ENCODE measurements at places on chromosomes 2 and 18.

DNA sequence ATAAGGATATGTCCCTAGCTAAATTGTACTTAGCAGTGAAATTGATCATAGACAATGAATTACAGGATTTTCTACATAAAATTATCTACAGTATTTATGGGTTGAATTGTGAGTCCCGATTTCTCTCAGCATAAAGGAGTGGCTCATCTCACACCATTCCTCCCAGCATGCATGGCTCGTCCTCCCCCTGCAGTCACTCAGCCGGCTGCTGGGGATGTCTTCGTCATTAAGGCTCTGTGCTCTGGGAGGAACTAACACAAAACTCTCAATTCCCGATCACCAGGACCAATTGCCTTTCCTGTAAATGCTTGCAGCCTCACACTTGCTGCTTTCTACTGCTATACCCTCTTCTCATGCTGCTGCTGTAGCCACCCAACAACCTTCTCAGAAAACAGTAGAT is 75.9 kb downstream of the TXNL1 start:
- no peak for DNase-seq

DNA sequence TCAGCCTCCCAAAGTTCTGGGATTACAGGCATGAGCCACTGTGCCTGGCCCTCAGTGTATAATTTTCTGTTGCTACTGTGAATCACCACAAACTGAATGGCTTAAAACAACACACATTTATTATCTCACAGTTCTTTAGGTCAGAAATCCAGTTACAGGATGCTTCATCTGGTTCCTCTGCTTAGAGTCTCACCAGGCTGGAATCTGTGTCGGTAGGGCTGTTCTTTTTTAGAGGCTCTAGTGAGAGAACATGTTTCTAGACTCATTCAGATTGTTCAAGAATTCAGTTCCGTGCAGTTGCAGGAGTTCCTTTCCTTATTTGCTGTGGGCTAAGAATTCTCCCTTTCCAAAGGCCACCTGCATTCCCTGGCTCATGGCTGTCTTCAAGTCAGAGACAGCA is 22.2 kb downstream of the CCDC121 start:
- no peak for DNase-seq

GRCh38 chr2:176558574-176559140 is 289.4 kb downstream of the MTX2 start:
- DNase-seq, result no peak

DNA sequence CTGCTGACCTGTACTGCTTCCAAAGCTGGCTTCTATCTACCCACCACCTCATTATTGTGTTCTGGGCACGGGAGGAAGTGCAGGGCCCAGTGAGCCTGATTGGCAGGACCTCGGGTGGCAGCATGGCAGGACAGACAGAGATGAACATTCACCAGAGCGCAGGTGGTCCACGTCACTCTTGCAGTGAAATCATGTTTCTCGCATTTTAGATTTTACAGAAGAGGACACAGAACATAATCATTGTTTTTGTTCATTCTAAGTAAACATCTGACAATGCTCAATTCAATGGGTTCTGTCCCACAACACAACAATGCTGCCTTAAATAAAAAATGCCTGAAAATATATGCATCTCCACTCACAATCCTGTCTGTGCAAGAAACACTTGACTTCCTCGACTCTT is 11.5 kb upstream of the BIN1 start:
- no peak for DNase-seq

DNA sequence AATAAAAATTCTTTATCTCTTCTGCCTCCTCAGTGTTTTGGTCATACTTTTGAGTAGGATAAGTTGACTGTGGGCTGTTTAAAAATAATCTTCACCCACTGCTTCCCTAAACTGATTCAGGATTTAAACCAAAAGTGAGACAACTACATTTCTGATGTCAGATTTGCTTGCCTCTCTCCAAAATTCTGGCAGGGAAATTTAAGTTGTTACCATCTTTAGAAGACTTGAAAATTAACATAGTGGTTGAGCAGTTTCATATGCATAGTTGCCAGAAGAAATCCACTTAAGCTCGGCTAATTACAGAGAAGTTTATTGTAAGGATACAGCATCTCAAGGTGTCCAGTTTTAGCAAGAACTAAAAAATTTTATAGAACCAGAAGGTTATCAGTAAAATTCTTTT is 57.0 kb downstream of the MAIP1 start:
- no peak for DNase-seq

DNA sequence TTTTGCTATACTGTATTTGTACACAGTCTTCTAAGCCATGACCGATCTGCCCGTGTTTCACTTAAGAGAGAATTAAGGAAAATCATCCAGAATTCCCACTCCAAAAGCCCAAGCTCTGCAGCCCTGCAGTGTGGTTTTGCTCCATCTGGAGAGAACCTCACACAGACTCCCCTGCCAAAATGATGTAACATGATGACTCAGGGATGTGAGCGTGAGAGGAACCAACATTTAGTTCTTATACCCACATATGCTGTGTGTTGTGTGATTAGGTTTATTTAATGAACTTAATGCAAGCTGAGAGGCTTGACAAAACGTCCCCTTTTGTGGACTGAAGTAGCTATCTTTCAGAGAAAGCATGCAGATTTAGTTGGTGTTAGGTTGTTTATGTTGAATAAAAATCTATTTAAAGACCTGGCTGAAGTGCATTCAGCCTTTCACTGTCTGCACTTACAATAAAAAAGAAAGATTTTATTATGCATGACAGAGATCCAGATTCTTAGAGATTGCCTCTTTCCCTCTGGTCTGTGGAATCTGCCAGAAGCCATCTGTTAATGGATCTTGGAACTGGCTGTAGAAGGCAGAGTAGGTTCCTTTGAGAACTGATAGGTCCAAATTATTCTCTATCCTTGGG is 6.3 kb downstream of the RAB12 start:
- DNase-seq, result no peak

- DNase-seq, result no peak
Observed at GRCh38 chr2:136386046-136386445, 268.1 kb upstream of the CXCR4 start.

- no peak for DNase-seq
Observed at GRCh38 chr2:53252115-53252514, 515.5 kb upstream of the CHAC2 start.

DNA sequence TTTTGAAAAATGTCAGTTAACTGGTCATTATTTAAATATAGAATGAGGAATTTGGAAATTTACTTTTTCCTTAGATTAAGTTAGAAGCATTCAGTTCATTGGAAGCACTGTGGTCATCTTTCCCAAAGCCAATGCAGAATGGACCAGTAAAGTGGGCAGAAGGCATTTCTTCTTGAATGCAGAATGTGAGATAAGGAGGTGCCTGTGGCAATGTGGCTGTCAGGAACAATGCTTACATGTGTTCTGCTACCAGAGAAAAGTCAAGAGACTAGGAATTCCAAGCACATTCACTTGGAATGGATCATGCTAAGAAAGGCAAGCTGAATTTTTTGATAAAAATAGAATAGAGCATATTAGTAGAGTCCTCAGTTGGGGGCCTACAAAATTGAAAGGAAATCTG is 295.0 kb upstream of the KCNH7 start:
- no peak for DNase-seq
